Kidney epithelial cell (primary cell): ENCODE measurements at places on chromosomes 4 and X.

DNA sequence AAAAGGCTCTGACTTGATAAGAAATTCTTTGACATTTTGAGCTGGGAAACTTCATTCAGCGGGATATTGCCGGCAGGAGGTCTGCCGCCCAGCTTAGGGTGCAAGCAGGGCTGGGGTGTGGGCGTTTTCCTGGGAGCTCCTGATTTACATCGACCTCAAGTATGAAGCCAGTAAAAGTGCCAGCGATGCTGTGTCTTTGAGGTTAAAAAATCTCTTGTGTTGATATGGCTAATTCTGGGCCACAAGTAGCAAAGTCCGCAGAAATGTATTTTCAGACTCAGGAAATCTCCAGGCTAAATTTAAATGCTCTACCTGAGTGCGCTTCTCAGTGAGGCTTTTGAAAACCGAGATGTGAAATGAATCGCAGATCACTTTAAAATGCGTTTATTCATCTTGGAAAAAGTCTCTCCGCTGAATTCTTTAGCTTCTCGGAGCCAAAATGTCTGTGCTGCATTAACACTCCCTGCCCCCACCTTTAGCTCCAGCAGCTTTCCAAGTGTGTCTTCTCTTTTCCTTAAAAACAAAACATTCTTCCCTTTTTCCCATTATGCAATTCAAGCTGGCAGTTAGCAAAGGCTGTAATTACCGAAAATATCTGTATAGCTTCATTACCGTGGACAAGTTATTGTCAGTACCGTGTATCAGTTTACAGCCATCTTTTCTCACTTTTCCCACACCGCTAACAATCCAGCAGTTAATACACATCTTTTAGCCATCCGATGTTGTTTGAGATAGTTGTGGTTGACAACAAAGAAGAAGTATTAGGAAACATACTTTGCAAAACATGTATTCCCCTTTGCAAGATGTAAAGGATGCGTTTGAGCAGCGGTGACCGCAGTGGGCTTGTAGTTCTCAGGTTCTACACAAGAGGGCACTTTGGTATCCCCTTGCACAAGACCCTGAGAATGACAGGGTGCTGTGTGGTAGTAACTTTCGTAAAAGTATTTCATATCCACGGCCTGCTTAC, 136.0 kb upstream of the STX18 start:
- no peak for DNase-seq

DNA sequence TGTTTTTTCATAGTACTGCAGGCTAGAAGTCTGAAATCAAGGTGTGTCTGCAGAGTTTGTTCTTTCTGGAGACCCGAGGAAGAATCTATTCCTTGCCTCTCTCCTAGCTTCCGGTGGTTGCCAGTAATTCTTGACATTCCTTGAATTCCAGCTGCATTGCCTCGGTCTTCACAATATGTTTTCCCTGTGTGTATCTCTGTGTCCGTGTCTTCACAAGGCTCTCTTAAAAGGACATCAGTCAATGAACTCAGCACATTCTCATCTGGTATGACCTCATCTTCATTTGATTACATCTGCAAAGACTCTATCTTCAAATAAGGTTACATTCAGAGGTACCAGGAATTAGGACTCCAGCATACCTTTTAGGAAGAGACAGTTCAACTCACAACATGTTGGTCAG, 163.4 kb downstream of the BANK1 start:
- peak; percentile 79 for DNase-seq

DNA sequence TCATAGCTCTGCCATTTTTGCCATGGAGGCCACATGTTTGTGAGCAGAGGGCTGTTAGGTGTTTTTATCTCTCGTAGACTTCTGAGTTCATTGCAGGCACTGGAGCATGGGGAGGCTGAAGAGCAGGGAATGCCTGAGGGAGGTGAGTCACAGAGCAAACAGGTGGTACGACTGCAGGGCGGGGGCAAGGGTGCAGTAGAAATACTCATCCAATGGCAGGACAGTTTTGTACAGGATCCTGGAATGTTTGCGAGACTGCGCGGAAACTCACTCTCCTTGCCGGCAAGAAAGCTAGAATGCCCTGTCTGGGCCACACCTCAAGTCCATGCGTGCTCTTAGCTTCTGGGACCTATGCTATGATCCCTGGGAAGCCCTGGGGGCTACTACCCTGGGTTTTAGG, 20.0 kb upstream of the VCX2 start:
- DNase-seq: peak; percentile 37

DNA sequence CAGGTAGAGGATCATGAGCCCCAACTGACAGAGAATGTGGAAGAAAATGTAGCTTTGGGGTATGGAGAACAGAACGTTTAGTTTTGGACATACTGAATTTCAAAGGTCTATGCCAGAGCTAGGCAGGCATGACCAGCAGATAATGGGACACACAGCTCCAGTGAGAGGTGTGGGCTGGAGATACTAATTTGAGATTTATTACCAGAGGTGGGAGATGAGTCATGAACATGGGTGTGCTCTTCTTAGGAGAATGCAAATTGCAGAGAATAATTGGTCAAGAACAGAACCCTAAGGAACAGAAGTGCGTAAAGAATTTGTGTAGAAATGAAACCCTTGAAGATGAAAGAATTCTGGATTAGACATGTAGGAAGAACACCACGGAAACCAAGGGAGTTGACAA, 125.2 kb downstream of the PACRGL start:
- DNase-seq: no peak

DNA sequence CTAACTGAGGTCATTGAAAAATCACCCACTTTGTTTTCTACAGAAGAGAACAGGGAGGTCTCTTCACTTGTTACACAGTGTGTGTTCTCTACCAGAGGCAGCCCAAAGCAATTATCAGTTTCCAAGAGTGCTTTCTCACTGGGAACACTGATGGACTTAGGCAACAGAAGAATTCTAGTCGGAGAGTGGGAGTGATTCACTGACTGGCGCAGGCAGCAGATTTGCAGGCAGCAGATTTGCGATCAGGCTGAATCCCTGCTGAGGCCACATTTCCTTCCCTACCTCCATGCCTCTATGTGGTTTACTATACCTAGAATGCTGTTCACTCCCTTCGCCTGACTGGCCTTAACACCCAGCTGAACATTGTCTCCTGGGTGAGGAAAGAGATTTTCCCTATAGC, 6.6 kb downstream of the OCIAD2 start:
- no peak for DNase-seq

- no peak for DNase-seq
These were observed 113.2 kb upstream of the SPRY1 start for GRCh38 chr4:123283371-123283895.

DNA sequence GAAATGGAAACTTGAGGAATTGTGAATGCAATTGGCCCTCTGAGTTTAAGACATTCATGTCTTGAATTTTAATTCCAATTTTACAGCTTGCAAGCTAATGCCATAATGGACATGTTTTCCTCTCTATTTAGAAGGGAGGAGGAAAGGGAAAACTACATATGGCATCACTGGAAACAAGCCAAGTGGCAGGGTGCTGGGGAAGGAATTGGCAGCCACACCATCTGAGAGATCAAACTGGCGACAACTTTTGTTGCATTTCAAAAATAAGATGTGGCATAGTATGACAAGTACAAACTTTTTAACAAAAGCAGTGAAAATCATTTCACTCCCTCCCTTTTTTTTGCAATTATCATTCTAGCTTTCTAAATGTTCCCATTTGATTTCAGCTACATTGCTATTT, 615.6 kb downstream of the CENPC start:
- no peak for DNase-seq

DNA sequence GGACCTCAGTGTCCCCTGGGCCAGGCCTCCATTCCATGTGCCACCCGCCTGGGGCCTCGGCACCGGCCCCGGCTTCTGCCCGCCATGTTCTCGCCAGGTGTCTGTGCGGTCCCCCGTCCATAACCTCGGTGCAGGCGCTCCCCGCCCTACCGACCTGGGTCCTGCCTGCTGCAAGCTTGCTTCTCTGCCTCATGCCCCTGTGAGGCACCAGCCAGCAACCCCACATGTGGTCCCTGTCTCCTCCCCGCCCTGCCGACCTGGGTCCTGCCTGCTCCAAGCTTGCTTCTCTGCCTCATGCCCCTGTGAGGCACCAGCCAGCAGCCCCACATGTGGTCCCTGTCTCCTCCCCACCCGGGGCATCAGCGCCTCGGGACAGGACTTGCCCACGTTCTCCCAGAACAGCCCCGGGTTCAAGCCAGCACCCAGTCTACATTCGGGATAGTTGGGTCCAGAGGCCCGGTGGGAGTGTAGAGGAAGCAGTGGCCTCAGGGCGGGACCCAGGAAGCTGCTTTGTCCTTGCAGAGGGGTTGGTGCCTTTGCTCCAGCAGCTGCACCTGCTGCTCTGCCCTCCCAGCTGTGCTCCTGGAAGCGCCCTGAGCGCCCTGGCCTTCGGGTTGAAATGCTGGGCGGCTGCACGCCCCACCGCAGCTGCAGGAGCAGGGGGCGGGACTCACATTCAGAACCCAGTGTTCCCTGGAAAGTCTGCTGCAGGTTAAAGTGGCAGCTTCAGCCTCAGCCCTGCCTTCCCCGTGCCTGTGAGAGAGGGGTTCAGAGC, 20.1 kb upstream of the UVSSA start:
- no peak for DNase-seq

GRCh38 chr4:71518283-71518989, 179.6 kb downstream of the SLC4A4 start:
- DNase-seq: no peak

GRCh38 chr4:79025170-79025569, 85.9 kb upstream of the PAQR3 start:
- no peak for DNase-seq

DNA sequence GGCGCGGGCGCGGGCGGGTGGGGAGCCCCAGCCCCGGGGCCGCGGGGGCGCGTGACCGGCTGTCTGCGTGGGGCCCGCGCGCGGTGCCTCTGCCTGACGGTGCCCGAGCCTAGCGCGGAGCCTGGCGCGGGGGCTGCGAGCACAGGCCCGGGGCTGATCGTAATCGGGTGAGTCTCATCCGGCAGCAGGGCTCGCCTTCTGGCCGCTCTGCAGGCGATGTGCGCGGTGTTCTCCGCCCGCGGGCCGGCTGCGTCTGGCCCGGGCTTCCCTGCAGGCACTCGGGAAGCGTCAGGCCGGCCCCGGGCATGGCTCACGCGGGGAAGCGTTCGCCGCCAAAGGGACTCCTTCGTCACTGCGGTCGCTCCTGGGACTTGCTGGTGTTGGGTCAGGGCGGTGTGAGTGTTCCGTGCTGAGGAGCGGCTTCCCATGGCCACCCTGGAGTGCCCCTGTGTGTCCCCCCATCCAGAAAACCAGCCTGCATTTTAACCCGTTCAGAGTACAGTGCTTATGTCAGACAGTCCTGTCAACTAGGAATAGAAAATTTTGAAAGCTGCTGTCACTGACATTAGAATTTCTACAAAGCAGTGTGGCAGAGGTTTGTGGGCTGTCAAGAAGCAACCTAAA, 40.6 kb downstream of the FAM149A start:
- no peak for DNase-seq

DNA sequence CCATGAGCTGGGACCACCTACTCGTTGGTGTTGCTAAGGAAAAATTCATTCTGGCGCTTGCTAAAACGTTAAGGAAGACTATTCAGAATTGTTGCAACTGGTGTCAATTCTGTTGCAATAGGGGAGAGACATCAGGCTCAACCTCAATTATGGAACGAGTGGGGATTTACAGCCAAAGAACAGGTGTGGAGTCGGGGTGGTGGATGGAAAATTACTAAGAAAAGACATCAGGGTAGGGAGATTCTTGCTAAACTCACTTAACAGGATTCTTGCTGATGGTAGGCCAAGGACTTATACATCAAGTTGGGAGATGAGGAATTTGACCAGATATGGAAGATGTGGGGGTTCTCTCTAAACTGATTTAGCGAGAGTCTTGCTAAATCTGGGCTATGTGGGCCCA, 139.7 kb downstream of the TENM3 start:
- DNase-seq: no peak

GRCh38 chrX:386768-387575, at the start of gene PPP2R3B:
Gene PPP2R3B (minus strand): TSS chrX:386907. CDS start chrX:386691, 216 bp downstream.
- DNase-seq: peak; percentile 81

- DNase-seq: no peak
These were observed 68.8 kb downstream of the DDX60L start for GRCh38 chr4:168411318-168412150.

DNA sequence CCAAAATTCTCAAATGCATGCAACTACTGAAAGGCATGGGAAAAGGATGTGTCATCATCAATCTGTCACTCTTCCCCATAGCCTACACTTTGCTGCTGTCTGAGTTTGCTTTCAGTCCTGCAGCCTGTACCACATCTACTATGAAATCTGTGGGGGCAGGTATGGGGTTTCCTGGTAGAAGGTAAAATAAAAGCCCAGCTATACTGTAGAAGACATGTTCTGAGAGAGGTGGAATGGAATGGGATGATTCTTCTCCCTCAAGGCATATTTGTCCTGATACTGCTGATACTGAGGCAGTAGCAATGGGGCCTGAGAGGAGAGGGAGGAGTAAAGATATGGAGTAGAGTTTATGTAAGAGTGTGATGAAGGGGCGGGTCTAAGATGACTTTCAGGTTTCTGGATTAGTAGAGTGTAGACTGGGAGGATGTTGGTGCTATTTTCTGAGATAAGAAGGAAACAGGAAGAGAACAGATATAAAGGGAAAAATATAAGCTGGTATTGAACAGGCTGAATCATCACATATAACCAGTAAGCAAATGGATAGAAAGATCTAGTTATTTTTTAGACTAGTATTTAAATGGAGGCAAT, 38.7 kb upstream of the GYPA start:
- DNase-seq: no peak

GRCh38 chrX:8083286-8083685, 87.8 kb downstream of the VCX2 start:
- DNase-seq: no peak

GRCh38 chr4:82780170-82780751, 18.3 kb downstream of the SCD5 start:
- no peak for DNase-seq

GRCh38 chr4:3741217-3742011, 24.8 kb upstream of the ADRA2C start:
- no peak for DNase-seq

GRCh38 chrX:129769467-129770154, 10.1 kb upstream of the SASH3 start:
- no peak for DNase-seq

- no peak for DNase-seq
These were observed 2.0 kb upstream of the HPGD start for GRCh38 chr4:174524242-174524641.

GRCh38 chrX:1265086-1265485, 3.5 kb upstream of the CSF2RA start:
- no peak for DNase-seq

DNA sequence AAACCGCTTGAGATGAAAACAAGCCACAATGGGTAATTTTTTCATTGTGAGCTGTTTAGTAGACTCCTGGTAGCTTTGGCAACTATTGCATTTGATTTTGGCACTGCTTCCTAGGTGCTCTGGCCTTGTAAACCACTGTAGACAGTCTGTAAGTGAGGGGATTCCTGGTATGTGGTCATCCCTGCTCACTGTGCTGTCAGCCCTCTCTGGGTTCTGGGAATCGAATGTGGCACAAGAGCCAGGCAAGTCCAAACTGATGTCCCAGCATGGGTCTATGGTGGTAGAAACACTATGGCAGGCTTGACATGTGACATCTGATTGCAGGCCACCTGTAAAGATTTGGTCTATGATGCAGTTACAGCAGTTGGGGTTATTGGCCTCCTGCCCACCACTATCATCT, 2.5 kb downstream of the USP51 start:
- DNase-seq: no peak

- DNase-seq: no peak
These were observed 19.5 kb downstream of the EFNB1 start for GRCh38 chrX:68848189-68848940.

- no peak for DNase-seq
These were observed 56.7 kb upstream of the TBC1D9 start for GRCh38 chr4:140812916-140813315.

GRCh38 chr4:147138171-147138570, 192.5 kb upstream of the TTC29 start:
- no peak for DNase-seq
